NCI-H1092 treated with DMSO at 0.1 percent for 48 hours (cell line): ENCODE measurements at places on chromosomes 16 and 17.
A peak's percentile ranks its signal among the peaks of the same experiment; 100 is the strongest.

- DNase-seq = no peak
Observed at GRCh38 chr17:43219746-43220380, 8.2 kb downstream of the TMEM106A start.

DNA sequence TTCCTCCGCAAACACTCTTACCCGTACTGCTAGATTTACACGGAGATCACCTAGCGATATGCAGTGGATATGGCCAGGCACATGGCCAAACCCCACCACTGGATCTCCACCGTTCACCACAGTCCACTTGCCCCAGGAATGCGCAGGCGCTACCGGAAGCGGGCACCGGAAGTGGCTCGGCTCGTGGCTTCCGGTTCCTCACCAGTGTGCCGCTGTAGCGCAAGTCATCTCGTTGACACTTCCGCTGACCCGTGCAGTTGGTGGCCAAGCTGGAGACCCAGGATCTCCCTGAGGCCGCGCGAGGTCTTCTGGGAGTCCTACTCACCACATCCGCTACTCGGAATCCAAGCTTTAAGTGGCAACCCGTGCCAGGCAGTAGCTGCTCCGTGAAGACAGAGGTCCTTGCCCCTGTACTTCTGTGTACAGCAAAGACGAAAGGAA lies 11.5 kb downstream of the ZNF597 start:
- no peak for DNase-seq

GRCh38 chr16:1788708-1789100 lies 4.8 kb downstream of the IGFALS start:
- DNase-seq = no peak

GRCh38 chr16:72588551-72588950 lies 416.6 kb upstream of the PMFBP1 start:
- no peak for DNase-seq

DNA sequence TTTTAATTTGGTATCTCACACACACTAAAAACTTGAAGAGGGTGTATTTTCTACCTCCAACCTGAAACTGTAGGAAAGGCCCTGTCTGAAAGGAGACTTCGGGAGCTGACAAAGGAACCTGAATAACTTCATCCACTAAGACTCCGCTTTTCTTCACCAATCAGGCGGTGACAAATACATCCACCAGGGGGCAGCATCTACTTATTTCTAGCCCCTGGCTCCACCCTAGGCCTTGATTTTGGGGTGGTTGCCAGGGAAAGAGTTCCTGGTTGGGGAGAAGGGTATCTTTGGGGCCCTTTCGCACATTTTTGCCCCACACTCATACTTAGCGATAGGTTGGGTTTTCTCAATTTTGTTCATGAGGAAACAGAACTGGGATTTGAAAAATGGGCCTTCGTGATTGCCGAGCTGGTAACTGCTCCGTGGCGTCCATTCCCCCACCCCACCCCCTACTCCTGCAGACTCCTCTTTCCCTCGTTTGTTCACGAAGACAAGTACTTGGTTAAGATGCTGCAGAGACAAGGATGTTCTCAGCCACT lies 4.8 kb upstream of the ARL4D start:
- DNase-seq = peak; percentile 85

DNA sequence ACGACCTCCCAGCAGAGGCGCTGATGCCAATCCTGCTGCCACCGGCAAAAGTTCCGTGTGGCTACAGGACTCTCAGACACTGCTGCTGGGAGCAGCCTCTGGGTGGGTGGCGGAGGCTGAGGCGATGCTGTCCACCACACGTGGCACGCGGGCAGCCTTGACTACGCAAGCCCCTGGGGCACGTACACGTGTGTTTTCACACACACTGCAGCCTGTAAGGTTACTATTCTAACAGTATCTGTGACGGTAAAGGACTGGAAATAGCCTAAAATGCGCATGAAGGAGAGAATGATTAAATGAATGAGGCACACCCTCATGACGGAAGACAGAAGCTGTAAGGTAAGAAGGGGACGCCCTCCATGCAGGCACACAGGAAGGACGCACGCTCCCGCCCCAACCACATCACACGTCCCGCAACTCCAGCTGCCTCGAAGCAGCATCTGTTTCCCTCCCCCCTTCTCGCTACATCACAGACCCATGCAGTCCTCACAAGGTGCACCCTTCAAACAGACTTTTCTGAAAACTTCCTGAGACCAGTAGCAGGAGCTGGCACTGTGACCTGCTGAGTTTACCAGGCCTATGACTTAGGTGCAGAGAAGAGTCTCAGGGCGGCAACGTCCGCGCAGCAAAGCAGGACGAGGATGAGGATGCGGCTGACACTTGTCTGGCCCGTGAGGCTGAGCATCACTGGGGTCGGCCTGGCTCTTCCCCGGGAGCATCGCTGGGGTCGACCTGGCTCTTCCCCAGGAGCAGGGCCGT lies 28.7 kb upstream of the FASN start:
- no peak for DNase-seq

DNA sequence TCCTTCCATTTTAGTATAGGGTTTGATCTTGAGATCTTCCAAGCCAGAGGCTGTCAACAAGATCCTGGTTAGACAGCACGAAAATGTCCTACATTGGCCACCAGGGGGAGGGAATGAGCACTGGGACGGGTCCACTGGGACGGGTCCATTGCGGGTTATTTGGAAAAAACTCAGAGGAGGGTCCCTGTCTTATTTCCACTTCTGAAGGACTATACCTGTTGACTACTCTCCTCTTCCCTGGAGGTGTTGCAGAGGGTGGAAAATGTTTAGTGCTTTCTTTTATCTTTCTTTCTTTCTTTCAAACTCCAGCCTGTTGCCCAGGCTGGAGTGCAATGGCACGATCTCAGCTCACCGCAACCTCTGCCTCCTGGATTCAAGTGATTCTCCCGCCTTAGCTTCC lies 2.5 kb downstream of the TTLL6 start:
- peak; percentile 21 for DNase-seq

GRCh38 chr17:35161281-35161761 lies 13.7 kb downstream of the UNC45B start:
- no peak for DNase-seq

GRCh38 chr17:73748508-73748907 lies 104.3 kb upstream of the SDK2 start:
- DNase-seq = peak; percentile 93

GRCh38 chr17:48543107-48543853 lies 1.6 kb downstream of the HOXB2 start:
- DNase-seq = no peak
